Transverse colon (tissue), 4 donors: ENCODE measurements at places on chromosomes 16 and 17. TPM values are rescaled to one million over a fixed set of nuclear protein-coding genes. Genes with fewer than 3 reads are reported as not detected.

DNA sequence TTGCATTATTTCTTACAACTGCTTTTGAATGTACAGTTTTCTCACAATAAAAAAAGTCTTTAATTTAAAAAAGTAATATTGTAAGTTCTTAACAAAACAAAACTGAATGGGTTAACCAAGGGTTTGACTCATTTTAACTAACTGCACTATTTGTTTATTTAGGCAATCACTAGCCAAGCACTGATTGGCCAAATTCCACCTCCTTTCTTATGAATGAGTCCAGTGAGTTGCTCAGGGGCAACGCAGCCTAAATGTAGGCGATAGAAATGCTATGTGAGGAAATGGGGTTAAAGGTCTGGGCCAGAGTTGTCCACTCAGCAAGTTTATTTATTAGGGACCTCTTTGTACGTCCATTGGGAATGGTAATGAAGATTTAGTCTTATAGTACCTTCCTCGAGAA is 89.6 kb upstream of the MAF start:
- no peak overlapping the region for H3K27ac ChIP-seq
- no peaks in the 10 kb centered on the region for H3K36me3 ChIP-seq
- no peaks in the 10 kb centered on the region for H3K4me1 ChIP-seq
- no peak for DNase-seq
- no peak overlapping the region for H3K4me3 ChIP-seq

DNA sequence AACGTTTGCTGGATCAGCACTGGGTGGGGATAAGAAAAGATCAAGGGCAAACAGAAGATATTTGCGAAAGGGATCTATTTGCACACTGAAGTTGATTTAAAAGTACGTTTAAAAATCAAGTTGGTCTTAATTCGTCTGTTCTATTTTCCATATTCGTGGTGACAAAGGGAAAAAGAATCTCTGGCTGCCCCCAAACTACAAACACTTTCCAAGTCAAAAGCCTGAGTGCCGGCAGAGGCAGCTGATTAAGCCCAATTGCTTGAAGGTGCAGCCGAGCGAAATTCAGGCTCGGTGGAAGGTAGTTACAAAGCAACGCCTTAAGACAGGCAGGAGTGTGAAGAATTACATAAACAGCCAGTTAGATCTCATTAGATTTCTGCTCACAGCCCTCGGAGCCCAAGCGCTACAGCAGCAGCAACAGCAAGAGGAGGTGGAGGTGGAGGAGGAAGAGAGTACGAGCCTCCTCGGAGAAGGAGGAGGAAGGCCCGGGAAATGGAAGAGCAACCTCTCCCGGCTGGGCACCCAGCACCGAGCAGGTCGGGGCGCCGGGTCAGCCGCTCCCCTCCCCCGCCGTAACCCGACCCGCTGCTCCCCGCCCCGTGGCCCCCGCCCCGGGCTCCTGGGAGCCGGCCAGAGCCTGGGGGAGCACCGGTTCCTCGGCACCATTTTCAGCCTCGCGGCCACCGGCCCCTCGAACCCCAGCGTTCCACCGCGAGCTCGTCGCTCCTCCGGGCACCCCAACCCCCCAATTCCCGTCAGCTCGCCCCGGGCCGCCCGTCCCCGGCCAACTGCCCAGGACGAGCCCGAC is 890 bp downstream of the TOB1 start:
- peaks cover 20% of the 10 kb centered on the region for H3K36me3 ChIP-seq
- H3K27ac ChIP-seq: peak overlapping the region; percentile 99
- peak; percentile 53 for DNase-seq
- peaks cover 30% of the 10 kb centered on the region for H3K4me1 ChIP-seq
- peak overlapping the region; percentile 94 for H3K4me3 ChIP-seq

GRCh38 chr17:80270836-80271235 is 10.2 kb downstream of the RNF213 start:
- DNase-seq: no peak
- no peaks in the 10 kb centered on the region for H3K4me1 ChIP-seq
- no peaks in the 10 kb centered on the region for H3K36me3 ChIP-seq
- no peaks in the 10 kb centered on the region for H3K27me3 ChIP-seq

DNA sequence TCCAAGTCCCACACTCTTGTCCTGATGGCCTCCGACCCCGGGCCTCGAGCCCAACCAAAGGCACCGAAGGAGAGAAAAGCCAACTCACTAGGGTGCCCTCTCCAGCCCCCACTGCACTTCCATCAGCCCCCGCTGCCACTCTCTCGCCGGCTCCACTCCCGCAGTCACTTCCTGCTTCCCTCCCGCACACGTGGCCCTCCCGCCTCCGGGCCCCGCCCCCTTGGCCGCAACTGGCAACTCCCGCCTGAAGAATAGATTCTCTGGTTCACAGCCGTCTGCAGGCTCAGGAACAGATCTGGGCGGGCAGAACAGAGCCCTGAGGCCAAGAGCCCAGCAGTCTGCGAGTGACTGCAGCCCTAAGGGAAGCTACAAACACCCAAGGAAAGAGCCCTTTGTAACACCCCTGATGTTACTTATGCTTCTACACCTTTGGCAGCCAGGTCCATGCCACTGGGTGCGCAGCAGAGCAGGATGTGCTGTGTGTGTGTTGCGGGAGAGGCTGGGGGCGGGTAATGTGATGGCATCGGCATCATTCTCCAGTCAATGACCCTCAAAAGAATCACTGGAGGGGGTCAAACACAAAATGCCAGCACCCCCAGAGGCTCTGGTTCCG is at the start of gene SLC39A11:
SLC39A11 (minus strand) TSS at position 166 of the 613 bp plus-strand sequence. CDS start 3,924 bp downstream, outside the sequence.
- H3K36me3 ChIP-seq: no peaks in the 10 kb centered on the region
- peak; percentile 94 for DNase-seq
- H3K4me1 ChIP-seq: peaks cover 4% of the 10 kb centered on the region
- H3K27ac ChIP-seq: peak within 1 kb of the TSS; percentile 83
- H3K27me3 ChIP-seq: peaks cover 4% of the 10 kb centered on the region

GRCh38 chr17:46090871-46091270 is 91.8 kb downstream of the STH start:
- no peak overlapping the region for H3K4me3 ChIP-seq
- DNase-seq: no peak
- H3K36me3 ChIP-seq: no peaks in the 10 kb centered on the region
- H3K27me3 ChIP-seq: no peaks in the 10 kb centered on the region
- H3K4me1 ChIP-seq: no peaks in the 10 kb centered on the region
- H3K27ac ChIP-seq: no peak overlapping the region

GRCh38 chr16:10745841-10746240 is 2.2 kb downstream of the NUBP1 start:
- no peak for DNase-seq
- no peaks in the 10 kb centered on the region for H3K27me3 ChIP-seq
- H3K27ac ChIP-seq: no peak overlapping the region
- peaks cover 15% of the 10 kb centered on the region for H3K4me1 ChIP-seq
- peaks cover 7% of the 10 kb centered on the region for H3K36me3 ChIP-seq

Gene HBA1
- not detected for total RNA-seq

Gene KRT33B
- total RNA-seq: not detected

Gene ZNF205
- 16.3 TPM for total RNA-seq

Gene TMEM238L
- total RNA-seq: 38.4 TPM

Gene PDILT
- total RNA-seq: not detected

Gene KRTAP4-4
- total RNA-seq: not detected
